ENCODE measurements at places on chromosomes 5 and 9.
A peak's percentile ranks its signal among the peaks of the same experiment; 100 is the strongest.

- DNase-seq: no peak
Measured at GRCh38 chr5:121009058-121009457, 545.0 kb downstream of the PRR16 start.

- no peak for DNase-seq
Measured at GRCh38 chr9:77386187-77386586, 208.9 kb downstream of the VPS13A start.

DNA sequence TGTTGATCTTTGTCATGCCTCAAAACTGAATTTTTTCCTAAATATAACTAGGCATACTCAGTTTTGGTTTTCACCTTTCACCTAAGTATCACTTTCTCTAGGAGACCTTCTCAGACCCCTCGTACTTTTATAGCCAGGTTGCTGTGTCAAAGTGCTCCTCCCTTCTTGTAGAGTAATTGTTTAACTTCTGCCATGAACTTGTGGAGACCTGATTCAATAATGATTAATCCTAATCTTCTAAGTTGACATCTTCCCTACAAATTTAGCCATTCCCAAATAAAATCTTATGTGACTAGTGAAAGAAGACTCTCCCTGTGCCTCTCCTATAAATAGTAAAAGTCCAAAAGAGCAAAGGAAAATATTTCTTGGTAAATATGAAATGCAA is 159.8 kb downstream of the SPATA31D1 start:
- DNase-seq: no peak

GRCh38 chr5:62568800-62569432 is 9.7 kb upstream of the LRRC70 start:
- DNase-seq: no peak

- DNase-seq: peak; percentile 51
Measured at GRCh38 chr9:111483439-111483857, 735 bp downstream of the ECPAS start.

DNA sequence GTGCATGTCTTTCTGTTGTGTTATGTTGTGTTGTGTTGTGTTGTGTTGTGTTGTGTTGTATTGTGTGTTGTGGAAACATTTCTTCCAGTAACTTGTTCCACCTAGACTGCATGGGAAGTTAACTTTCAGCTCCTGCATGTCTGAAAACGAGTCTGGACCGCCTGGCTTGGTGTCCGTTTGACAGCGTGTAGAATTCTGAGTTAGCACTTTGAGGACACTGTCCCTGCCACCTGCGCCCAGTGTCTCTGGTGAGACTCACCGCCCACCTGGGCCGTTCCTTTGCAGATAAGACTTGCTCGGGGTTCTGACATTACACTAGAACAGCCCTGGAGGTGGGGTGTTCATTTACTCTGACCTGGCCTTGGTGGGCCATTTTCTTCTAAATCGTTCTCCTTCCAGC is 42.0 kb downstream of the WNK2 start:
- DNase-seq: no peak

DNA sequence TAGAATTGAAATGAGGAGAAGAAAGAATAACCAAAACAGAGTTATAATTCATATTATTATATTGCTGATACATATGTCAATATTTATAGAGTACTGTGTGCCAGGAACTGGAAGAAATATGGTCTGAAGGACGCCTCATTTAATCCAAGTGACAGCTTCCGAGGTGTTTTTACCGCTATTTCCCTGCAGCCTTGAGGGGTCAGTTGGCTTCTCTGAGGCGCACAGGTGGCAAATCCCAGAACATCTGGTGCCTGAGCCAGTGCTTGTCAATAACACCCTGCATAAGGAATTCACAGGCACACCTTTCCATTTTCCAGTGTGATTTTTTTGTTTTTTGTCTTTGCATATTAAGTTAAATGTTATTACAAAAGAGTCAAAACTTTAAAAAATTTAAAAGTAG is 43.3 kb upstream of the CTSL start:
- no peak for DNase-seq

GRCh38 chr5:122772446-122772845 is 2.4 kb upstream of the SNX2 start:
- no peak for DNase-seq

- DNase-seq: no peak
Measured at GRCh38 chr9:124283228-124283814, 25.6 kb downstream of the NEK6 start.

DNA sequence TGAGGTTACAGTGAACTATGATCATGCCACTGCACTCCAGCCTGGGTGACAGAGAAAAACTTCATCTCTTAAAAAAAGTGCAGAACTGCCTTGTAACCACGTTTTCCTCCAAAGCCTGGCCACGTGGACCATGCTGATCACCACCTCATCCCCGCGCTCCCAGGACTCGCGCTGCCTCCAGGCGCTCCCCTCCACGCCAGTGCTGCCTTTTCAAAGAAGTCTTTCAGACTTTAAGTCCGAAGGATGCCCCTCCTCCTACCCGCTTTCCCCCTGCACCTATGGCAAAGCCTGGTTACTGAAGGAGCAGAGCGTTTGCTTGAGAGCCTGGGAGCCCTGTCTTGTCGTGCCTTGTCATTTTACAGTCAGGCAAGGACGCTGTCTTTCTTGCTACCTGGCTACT is 43.8 kb downstream of the HABP4 start:
- no peak for DNase-seq

DNA sequence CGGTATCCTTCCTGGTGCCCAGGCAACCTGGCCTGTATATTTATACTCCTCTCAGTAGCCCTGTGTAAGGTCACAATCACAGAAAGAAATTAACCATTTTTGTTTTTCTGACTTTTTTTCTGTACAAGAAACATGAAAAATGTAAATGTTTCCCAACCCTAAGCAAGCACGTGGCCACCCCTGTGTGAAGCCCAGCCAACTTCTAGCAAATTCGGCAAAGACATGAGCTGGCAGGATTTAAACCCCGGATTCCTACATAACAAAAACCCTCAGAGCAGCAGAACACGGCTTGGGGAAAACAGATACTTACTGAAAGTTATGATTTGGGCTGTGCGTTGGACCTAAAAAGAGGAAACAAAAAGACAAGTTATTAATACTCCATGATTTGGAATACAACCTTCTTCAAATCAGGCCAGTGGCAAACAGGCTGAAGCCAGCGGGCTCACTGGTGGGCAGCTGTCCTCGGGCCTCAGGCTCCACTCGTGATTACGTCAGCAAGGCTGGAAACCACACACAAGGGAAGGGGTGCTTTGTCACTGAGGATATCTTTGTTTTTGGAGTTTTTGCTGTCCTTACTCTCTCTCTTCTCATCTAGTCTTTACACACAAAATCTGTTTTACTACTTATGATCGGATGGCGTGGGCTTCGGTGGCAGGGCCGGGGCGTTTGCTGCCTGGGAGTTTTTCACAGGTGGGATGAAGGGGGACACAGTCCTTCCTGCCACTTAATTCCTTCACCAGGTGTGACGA is 194.1 kb downstream of the ROR2 start:
- DNase-seq: no peak

- no peak for DNase-seq
Measured at GRCh38 chr9:35695943-35696401, 6.2 kb upstream of the TPM2 start.

DNA sequence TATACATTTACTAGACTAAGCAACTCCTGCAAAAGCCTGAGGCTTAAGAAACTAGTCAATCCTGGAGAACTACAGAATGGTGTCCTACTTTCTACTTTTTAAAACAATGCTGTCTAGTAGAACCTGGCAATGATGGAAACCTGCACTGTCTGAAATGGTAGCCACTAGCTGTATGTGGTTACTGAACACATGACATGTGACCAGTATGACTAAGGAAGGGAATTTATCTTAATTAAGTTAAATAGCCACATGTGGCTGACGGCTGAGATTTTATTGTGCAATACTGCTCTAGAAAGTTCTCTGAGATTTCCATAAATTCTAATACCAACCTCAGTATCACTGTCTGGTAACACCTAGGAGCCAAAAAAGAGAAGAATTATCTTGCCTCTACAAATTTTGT is 44.9 kb upstream of the RAPGEF6 start:
- no peak for DNase-seq
